ENCODE measurements at places on chromosomes 12 and 14.

GRCh38 chr12:98653866-98654493, 8.9 kb downstream of the APAF1 start:
- peak; percentile 62 for DNase-seq

DNA sequence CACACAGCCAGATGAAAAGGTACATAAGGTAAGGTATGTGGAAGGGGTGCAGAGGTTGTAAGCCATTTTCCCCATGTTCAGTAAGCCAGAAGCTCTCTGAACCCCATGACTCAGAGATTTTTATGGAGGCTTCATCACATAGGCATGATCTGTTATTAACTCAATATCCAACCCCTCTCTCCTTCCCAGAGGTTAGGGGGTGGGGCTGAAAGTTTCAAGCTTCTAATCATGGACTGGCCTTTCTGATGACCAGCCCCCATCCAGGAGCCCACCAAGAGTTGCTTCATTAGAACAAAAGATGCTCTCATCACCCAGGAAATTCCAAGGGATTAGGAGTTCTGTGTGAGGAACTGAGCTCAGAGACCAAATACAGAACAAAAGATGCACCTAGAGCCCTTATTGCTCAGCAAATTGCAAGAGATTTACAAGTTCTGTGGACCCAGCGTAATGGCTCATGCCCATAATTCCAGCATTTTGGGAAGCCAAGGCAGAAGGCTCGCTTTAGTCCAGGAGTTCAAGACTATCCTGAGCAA, 103.2 kb upstream of the DAAM1 start:
- peak; percentile 20 for DNase-seq

DNA sequence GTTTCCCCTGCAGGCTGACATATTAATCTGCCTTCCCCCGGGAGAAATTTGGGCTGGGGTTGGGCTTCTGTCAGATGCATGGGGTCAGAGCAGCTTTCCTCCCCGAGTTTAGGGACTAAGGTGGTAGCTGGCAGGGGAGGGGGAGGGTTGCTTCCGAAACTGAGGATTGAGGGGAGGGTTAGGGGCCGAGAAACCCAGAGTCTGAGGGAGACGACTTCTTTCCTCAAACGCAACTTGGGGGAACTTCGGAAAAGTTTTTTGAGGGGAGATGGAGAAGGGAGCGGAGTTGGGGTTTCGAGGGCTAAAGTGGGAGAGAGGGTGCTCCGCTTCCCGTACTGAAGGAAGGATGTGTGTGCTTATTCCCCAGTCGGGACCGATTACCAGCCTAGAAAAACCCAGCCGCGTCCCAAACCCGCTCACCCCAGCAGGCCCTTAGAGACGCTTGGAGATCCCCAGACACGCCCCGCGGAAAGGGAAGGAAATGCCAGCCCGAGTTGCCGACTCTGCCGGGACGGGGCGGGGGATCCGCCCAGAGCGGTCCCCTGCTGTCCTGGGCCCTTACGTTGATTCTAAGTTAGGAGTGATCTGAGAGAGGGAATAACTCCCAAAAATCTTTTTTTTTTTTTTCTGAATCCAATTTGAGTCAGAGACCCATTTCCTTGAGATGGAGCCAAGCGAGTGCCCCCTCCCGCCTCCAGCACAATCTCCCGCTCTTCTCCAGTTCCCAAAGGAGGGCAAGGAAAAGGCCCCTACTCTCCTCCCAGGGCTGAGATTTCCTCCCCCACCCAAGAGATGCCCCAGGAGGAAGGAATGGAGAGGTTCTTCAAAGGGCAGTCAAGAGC, 61.9 kb downstream of the SMUG1 start:
- DNase-seq, result peak; percentile 49

DNA sequence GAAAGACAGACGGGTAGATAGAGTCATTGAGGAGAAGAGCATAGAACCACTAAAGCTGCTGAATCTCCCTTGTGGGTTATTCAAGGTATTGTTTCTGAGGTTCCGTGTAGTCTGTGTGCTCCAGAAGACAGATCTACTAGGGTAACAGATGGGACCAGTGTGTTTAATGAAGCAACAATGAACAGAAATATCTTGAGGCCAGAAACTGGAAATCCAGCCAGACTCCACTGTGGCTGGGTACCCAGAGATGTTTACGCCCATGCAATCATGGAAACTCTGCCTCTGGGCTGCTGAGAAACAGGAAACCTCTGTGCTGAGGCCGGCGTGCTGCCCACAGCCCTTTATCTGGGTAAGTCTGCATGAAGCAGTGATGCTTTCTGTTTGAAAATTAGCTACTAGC, 8.3 kb downstream of the PROX2 start:
- DNase-seq, result no peak

- no peak for DNase-seq
Measured at GRCh38 chr14:50233166-50233950, 2.0 kb upstream of the SOS2 start.

GRCh38 chr12:103077108-103077773, 119.8 kb downstream of the ASCL1 start:
- no peak for DNase-seq

GRCh38 chr14:29299372-29299771, 532.8 kb downstream of the FOXG1 start:
- no peak for DNase-seq

DNA sequence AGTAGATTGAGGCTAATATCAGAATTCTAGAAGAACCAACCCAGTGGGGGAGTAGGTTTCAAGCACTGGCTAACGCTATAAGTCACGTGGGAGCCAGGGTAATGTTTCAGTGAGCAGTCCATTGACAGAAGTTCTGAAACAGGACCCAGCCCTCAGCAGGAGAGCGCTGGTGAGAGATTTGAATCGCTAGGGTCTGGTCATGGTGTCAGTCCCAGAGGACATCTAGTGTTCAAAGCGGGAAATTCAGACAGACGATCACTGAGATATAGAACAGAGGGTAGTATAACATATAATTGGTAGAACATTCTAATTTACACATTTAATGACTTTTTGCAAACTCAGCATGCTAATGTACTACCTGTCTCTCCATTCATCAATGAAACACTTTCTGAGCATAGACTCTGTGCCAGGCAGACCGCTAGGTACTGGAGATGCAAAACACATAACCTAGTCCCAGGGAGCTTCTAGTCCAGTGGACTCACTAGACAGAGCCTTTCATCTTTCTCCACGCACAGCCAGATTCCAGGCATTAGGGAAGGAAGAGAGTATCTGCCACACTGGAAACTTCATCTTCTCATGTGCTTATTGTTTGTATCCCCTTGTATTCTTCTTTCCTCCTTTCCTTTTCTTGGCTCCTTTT, 35.4 kb upstream of the RNASE3 start:
- DNase-seq, result peak; percentile 56

GRCh38 chr14:34237081-34237480, 225.0 kb downstream of the SPTSSA start:
- DNase-seq, result no peak

- DNase-seq, result peak; percentile 18
Measured at GRCh38 chr12:85874031-85874461, at the start of gene NTS. Gene NTS (plus strand): TSS chr12:85874295. CDS start chr12:85874404, 109 bp downstream.

DNA sequence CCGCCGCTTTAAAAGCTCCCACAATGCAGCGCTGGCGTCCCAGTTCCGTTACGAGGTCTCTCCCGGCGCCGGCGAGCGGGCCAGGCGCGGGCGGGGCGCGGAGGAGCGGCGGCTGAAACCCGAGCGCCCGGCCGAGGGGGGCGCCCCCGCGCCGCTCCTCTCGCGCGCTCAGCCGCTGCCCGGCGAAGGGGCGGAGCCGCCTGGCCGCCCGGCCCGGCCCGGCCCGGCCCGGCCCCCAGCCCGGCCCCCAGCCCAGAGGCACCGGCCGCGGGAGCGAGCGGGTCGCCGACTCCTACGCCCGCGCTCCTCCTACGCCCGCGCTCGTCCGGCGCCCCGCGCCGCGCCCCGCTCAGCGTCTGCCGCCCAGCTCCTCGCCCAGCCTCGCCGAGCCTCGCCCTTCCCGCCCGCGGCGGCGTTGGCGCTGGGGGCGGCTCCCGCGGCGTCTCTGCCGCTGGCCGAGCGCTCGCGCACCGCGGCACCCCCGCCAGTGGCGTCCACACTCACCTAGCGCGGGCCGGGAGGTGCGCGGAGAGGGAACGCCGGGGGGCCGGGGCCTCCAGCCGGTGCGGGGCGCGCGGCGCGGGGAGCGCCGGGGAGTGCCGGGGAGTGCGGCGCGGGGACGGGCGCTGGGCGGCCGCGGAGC, at the start of gene RASSF8:
Gene RASSF8 (plus strand): TSS at position 255 of the 643 bp plus-strand sequence. CDS start 96,662 bp downstream, outside the sequence.
- DNase-seq, result peak; percentile 77

DNA sequence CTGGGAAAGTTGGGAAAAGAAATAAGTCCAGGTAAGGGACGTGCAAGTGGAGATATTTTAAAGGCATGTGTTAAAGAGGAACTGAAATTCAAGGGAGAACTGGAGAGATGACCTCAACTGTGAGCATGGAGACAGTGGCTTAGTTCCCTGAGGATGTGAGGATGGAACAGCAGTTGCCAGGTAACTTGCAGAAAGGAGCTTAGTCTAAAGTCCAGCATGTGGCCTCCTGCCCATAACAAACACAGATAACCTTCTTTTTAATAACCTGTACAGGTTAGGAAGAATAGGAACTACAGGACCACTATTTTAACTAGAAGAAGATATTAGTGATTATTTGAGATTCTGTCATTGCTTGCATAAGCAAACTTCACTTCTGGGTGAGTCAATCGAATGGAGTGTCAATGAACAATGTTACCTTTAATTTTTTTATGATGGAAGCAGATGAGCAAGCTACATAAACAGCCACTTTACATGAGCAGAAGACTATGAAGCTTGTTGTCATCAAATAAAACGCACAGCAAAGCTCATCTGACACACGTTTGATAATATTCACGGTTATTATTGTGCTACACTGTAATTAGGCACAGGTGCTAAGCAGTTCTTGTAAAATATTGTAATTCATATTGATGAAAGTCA, 291.7 kb upstream of the DDHD1 start:
- no peak for DNase-seq

Measured in fibroblast of upper back skin (primary cell).